Stimulated activated CD4-positive, alpha-beta T cell treated with anti-CD3 and anti-CD28 coated beads, Interleukin-4, amount 100 ng/mL, for 4 hours (primary cell): ENCODE measurements at places on chromosomes 2 and 18.
A peak's percentile ranks its signal among the peaks of the same experiment; 100 is the strongest.

DNA sequence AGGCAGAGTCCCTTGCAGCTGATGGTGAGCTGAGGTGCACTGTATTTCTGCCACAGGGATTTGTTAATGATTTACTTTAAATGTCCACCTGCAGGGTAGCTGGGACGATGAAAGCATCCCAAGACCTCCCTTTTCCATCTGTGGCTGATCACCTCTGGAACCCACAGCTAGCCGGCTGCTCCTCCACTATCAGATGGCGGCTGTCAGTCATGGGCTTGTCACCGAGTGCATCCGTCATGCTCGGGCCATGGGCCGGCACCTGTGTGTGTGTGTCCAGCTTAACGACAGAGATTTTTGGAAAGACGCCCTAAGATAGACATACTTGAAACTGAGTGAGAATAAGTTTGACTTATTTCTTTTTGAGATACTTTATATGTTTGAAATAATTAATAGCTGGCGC lies 235.2 kb downstream of the FAM210A start:
- no peak for DNase-seq

GRCh38 chr18:35467624-35468016 lies 30.1 kb downstream of the INO80C start:
- no peak for DNase-seq

GRCh38 chr2:24239553-24239952 lies 64.7 kb downstream of the FAM228A start:
- no peak for DNase-seq

DNA sequence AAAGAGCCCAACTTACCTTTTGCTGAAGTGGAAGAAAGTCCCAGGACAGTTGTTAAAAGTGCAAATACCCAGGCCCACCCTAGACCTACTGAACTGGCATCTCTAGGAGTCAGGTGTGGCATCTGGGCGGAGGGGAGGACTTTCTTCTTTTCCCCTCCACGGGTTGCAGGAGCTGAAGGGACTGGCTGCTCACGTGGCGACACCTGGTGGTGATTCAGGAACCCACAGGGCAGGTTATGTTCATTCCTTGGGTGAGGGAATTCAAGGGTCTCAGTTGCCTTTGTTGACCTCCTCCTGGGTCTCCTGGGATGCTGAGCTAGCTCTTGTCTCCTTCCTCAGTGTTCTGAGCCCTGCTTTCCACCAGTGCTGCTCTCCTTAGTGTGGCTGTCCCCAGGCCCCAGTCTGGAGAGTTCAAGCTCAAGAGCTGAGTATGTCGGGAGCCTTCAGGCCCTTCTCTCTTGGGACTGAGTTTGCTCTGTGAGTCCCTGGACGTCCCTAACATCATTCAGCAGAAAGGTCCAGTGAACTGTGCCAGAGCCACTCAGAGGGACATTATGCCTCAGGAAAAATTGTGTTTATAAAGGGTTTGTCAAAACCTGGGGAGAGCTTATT lies 56.9 kb downstream of the DYSF start:
- DNase-seq, result peak; percentile 61

- DNase-seq, result no peak
These were observed 46.5 kb upstream of the EPG5 start for GRCh38 chr18:46013484-46014189.

GRCh38 chr2:41510108-41510507 lies 537.7 kb upstream of the PKDCC start:
- DNase-seq, result no peak

DNA sequence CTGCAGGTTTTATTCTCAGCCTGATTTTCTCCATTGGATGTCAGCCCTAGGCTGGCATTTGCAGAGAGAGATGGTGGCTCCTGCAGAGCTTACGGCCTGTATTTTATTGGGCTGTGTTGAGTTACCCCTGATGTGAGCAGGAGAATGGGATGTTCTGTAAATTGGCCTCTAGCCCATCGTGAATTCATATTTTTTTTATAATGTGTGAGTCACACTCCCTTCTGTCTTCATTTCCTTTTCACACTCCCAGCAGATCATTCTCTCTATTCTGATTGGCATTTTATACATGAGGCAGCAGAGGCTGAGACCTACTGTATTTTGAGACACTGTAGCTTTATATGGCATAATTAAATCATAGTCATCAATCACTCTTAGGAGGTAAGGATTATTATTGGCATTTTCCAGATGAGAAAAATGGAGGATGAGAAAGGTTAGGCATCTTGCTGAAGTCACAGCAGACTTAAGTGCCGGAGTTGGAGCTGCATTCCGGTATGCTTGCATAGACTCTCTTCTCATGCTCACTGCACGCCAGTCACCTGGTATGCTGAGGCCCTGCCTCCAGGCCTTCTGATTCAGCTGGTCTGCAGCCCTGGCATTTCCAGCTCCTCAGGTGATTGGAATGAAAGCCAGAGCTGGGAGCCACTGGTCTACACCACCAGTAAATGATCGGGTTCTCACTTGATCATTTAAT lies 142.4 kb downstream of the NEDD4L start:
- DNase-seq, result no peak

DNA sequence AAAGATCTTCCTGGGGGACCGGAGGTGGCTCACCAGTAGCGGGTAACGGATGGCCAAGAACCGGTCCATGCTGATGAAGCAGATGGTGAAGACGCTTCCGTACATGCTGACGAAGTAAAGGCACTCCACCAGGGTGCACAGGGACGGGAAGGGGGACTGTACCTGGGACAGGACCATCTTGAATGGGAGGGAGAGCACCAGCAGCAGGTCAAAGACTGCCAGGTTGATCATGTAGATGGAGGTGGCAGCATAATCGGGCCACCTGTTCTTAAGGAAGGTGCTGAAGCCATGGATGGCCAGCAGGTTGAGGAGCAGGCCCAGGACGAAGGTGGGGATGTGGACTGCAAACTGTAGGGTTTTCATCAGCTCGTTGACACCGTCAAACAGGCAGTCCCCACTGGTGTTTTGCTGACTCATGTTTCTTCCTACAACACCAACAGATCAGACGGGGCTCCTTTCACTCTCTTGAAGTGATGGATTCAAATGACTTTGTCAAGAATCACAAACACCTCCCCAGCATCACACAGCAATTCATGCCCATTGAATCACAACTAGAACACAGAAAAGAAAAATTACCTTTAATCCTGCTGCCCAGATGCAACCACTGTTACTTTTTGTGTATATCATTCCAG lies 14.4 kb downstream of the GPR55 start:
- no peak for DNase-seq

DNA sequence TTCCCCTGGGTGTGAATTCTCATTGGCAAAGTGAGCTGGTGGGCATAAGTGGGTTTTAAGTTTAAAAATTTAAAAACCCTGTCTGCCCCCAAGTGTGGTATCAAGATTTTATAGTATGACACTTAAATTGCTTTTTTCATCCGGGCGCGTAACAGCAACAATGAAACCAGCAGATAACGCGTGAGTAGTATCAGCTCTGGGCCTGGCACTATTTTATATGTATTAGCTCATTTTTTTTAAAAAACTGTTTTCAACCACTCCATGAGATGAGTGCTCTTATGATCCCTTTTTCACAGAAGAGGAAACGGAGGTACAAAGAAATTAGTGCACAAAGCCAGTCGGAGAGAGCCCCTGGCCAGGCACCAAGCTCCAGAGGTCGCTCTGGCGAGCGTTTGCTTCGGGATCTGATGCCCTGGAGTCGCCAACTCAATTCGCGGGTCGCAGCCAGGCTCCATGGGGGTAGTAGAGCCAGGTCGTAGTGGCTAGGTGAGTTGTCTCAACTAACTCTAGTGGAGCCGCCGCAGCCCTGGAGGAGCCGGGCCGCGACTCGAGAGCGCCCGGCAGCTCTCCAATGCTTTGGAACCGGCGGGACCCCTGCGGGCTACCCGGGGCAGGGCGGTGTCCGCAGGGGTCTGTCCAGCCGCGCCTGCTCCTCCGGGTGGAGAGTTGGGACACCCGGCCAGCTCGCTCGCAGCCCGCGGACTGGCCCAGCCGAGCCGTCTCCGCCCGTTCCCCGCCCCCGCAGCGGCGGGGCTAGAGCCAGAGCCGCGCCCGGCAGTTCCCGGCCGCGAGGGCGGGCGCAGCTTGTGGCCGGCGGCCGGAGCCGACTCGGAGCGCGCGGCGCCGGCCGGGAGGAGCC lies at the start of gene IL1R1:
IL1R1 (plus strand) TSS at position 777 of the 859 bp plus-strand sequence. CDS start 14,979 bp downstream, outside the sequence.
- DNase-seq, result no peak

DNA sequence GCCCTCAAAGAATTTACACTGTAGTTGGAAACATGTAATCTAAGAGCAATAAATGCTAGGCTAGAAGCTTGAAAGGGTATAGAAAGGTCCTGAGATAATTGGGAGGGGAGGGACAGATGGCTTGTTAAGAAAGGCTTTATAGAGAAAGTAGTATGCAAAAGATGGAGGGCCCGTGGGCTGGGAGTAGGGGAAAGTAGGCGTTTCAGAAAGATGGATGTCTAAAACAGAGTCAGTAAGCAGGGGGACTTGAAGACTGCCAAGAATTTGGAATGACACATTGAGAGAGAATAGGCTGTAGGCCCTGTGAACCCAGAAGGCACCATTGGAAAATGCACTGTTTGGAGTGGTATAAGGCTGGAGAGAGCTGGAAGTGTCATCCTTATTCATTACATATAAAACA lies 822 bp downstream of the PSMG2 start:
- DNase-seq, result no peak

- DNase-seq, result no peak
These were observed 166.2 kb downstream of the ATAD2B start for GRCh38 chr2:23760736-23761135.

DNA sequence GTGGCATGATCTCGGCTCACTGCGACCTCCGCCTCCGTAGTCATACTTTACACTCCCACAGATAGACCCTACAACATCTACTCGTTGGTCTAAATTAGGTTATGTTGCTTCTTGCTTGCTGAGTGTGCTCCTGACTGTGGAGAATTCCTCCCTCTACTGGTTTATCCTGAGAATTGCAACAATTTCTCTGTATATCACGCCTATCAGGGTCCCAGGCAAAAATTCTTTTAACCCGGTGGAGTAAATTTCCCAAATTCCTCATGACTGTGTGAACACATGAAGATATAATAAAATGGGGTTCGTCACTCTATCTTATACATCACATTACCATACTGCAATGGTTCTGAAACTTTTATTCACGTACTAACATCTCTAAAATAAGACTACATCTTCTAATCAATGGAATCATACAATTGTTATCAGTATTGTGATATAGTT lies 156.7 kb downstream of the EVA1A start:
- no peak for DNase-seq
